ENCODE measurements at places on chromosomes 1 and 21. TPM values are rescaled to one million over a fixed set of nuclear protein-coding genes. Genes with fewer than 3 reads are reported as not detected.

DNA sequence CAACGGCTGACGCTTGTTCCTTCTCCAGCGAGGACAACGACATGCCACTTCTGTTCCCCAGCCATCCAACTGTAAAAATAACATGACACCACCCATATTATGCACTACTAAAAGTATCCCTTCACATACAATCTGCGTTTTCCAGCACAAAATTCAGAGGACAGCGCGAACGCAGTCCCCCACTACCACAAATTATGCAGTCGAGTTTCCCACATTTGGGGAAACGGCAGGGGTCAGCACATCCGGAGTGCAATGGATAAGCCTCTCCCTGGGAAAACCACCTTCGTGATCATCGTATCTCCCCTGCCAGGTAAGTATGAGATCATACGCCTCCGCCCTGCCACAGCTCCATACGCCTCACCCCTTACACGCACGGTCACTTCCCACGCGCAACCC is 120.9 kb downstream of the PPIAL4G start:
- DNase-seq = no peak

DNA sequence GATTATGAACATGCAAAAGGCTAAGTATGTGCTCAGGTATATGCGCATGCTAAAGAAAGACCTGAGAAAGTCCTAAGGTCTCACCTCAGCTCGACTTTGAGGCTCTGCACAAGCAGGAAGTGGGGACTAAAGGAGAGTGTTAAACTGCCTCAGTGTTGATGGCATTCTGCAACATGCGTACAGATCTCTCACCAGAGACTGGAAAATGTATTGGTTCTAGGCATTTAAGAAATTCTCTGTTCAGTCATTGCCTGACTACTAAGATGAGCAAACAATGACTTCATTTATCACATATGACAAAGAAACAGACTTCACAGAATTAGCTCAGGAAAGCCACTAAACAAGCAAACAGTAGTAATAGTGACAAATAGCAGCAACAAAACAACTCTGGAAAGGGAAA is 90.8 kb downstream of the USH2A start:
- no peak for DNase-seq

DNA sequence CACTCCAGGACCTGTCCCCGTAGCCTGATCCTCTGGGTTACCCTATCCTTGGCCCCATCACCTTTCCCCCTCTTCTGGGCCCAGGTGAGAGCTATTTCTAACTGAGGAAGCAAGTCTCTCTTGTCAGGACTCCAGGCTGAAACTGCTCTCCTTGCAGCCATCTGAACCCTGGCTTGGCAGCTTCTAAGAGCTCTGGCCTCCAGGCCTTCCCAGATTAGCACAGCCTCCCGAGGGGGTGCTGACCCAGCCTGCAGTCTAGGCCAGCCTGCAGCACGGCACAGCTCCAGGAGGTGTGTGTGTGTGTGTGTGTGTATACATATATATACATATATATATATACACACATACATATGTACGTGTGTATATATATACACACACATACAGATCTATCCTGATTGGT is 17.4 kb downstream of the CACNA1S start:
- no peak for DNase-seq

DNA sequence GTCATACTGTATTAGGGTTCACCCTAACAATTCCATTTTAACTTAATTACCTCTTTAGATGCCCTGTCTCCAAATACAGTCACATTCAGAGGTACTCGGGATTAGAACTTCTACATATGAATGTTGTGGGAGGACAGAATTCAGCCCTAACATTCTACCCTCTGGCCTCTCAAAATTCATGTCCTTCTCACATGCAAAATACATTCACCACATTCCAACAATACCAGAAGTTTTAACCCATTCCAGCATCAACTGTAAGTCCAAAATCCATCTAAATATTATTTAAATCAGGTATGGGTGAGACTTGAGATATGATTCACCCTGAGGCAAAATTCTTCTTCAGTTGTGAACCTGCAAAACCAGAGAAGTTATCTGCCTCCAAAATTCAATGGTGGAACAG is 14.5 kb downstream of the LY9 start:
- no peak for DNase-seq

DNA sequence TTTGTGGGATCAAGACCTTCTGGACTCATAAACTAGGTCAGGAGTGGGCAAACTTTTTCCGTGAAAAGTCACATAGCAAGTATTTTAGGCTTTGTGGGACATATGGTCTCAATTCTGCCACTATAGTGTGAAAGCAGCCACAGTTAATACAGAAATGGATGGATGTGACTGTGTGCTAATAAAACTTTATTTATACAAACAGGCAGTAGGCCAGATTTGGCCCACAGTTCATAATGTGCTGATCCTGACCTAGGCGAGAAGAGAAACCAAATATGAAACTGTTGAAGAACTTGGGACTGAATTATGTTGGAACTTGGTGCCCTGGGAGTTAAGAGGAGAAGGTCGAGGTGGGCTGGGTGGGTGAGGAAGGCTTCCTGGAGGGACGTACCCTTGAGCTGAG is 17.1 kb downstream of the PADI3 start:
- no peak for DNase-seq

GRCh38 chr1:46179138-46180081 is 3.1 kb upstream of the P3R3URF start:
- DNase-seq = peak; percentile 83

DNA sequence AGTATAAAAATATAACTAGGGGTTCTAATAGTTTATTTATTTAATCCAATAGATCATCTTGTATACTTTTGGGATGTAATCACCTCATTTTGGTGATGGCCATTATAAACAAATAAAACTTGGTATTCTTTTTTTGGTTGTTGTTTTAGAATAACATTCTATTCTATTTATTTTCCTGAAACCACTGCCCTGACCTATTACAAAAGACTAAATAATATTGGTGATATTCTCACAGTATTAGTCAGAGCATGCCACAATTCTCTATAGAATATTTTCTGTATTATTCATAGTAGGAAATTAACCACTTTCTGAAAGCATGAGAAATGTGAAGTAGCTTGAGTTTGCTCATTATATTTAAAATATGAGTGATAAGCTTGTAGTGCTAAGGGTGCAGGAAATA is 54.1 kb upstream of the LRRC7 start:
- DNase-seq = no peak

GRCh38 chr1:220884109-220884980 is 5.1 kb downstream of the HLX start:
- DNase-seq = no peak

- no peak for DNase-seq
These were observed 588.3 kb upstream of the USP24 start for GRCh38 chr1:55803429-55803828.

Gene CD160
- 1.0 TPM for total RNA-seq

Gene NES
- 35.7 TPM for total RNA-seq

Gene CD164L2
- not detected for total RNA-seq

Gene TMCC2
- total RNA-seq = 4.4 TPM

Gene NPHP4
- 6.8 TPM for total RNA-seq
